ENCODE measurements at places on chromosomes 1 and 21.

DNA sequence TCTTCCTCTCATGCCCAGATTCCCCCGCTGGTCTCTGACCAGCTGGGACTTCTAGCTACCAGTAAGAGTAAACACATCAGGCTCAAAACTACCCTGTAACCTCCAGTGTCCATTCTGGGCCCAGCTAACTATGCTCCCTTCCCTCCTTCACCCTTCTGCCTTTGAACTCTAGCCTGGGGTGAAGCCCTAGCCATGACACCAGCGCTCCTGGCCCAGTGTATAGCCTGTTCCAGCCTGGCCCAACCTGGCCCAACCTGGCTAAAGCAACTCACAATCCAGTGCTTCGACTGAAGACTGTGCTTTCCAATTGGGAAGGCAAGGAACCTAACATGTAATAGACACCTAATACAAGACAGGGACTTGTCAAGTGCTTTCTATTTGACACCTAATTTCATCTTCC is 27.6 kb downstream of the CSMD2 start:
- no peak for DNase-seq

DNA sequence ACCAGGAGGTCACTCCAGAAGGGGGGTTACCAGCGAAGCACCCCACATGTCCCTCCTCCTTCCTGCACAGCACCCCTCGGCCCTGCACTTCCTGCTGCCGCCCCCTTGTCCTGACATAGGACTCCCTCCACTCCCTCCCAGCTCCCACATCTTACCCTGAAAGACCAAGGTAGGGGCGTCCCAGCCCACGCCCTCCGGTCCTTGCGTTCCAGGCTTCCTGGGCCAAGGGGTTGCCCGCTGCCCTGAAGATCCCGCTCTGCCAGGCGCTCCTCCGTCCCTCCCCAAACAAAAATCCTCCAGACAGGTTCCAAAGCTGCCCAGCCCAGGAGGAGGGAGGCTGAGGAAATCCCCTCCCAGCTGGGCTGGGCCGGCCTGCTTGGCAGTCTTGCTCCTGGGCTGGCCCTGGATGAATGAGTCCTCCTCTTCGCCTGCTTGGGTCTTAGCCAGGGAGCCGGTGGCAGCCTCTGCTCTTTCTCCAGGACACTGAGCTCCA is at the start of gene RHBDL2:
TSS of gene RHBDL2 (minus strand) at position 304 of the 493 bp plus-strand sequence. CDS start 22,618 bp downstream, outside the sequence.
- DNase-seq: no peak

GRCh38 chr1:1115136-1115785 is 628 bp downstream of the C1orf159 start:
- no peak for DNase-seq

- no peak for DNase-seq
Observed at GRCh38 chr1:33082575-33083108, 1.7 kb downstream of the AZIN2 start.

- no peak for DNase-seq
Observed at GRCh38 chr21:44353191-44353970, at the start of gene TRPM2. Gene TRPM2, plus strand, starts transcription at chr21:44353621. Its CDS starts 80 bp downstream, at chr21:44353701.

DNA sequence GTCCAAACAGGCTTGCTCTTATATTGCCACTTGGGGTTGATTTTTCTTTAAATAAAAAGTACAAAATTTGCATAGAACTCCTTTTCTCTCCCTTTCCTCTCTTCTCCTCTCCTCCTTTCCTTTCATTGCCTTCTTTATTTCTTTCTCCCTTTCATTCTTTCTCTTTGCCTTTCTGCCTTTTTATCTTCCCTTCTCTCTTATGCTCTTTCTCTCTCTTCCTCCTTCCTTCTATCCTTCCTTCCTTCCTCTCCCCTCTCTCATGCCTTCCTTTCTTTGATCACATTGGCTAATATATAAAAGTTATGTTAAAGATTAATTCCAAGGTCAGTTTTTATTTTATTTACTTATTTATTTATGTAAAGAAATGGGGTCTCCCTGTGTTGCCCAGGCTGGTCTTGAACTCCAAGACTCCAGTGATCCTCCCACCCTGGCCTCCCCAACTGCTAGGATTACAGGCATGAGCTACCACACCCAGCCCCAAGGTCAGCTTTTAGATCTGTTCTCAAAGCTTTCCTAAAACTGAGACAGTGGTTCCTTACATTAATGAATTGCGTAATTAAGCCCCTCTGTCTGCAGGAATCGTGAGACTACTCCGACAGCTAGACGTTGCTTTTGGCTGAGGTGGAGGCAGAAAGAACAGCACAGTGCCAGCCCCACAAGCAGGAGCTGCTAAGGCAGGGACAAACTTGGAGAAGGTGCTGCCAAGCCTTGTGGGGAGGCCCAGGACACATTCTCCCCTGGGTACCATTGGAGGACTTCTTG is 361.9 kb downstream of the SIPA1L2 start:
- DNase-seq: no peak

DNA sequence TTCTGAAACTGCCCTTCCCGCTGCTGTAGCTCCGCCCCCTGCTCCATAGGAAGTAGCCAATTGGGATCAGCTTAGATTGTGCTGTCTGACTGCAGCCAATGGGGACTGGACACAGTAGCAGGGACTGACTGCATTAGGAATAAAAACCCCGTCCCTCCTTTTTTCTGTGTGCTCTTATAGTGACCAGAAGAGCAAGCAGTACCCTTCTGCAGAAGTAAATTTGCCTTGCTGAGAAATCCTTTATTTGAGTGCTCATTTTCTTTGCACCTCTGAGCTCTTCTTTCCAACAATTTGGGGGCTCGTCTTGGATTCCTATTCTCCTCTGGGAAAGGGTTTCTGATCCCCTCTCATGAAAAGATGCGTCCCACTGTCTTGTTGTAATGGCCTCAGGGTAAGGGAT is 16.2 kb downstream of the OR2L13 start:
- no peak for DNase-seq

GRCh38 chr1:183992424-183992823 is 45.1 kb downstream of the COLGALT2 start:
- no peak for DNase-seq

- DNase-seq: no peak
Observed at GRCh38 chr1:171116676-171117075, 26.0 kb downstream of the FMO3 start.

GRCh38 chr1:5119366-5120234 is 465.2 kb downstream of the AJAP1 start:
- no peak for DNase-seq

DNA sequence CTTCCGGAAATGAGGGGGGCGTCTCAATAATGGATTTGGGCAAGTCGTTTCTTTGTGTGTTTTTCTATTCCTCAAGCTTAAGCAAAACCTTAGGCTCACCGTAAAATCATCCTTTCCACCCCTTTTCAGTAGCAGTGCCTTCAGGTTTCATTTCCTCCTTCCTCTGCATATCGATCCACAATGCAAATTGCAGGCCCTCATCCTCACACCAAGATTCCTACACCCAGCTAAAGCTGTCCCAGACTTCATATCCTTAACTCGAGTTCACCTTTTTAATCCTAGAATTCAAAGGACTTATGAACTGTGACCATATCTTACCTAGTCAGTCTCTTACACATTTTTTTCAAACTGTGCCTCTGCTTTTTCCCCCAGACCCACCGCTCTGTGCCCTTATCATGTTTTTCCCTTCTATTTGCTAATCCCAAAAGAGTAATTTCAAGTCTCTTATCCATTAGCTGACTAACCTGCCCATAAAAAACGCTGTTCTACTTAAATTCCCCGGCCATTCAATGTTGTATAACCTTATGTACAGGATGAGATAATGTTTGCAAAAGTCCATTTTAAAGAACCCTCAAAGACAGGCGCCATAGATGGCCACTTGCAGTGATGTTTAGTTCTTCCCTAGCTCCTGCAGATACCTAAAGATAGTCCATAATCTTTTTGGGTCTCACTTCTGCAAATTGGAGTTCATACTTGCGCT is 1.5 kb downstream of the AKIRIN1 start:
- no peak for DNase-seq

DNA sequence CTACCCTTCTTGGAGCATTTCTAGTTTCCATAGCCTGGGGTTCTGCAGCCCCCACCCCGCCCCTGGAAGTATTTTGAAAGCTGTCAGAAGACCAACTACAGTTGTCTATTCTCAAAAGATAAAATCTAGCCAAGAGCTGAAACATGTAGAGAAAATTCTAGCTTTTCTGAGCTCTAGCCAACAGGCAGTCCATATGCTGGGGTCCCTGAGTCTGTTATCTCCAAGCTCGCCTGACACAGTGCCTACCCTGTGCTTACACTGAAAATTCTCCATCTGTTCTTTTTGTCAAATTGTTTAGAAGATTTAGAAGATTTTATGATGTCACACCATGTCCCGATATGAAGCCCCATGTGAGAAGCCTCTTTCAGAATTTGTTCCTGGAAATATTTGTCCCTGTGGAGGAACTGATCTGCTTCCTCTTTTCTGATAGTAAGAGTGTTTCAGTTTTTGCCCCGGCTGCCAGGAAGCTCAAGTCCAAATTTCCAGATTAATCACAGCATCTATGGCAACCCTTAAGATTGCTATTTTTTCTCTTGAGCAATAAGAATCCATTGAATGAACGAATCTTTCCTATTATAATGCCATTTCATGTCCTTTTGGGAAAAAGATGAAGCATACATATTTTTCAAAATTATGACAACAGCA is 23.7 kb upstream of the CSF3R start:
- DNase-seq: no peak

DNA sequence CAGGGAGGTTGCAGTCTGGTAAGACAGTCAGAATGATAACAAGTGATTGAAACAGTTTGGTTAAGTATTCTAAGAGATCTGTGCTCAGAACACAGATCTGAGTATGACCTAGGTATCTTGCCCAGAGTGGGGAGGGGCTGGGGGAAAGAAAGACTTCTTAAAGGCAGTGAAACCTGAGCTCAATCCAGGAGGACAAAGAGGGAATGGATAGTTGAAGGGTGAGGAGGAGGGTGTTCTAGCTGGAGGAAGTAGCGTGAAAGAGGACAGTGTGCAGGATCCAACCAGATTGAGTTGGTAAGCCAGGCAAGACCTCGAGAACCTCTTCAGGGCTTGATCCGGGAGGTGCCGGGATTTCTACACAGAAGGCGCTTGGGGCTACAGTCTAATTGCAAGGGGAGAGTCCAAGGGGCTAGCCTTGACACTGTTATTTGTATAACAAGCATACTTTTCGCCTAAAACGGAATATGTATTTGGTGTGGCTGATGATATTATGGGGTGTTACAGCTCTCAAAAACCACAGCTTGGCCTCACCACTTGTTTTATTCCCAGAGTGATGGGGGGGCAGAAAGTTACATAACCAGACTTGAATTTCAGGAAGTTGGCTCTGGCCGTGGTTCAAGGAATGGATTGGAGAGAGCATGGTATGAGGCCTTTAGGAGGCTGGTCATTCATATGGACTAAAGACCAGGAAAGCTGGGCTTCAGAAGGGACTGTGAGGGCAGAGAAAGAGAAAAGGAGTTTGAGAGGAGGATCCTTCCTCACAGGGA is 19.1 kb downstream of the RCSD1 start:
- no peak for DNase-seq

DNA sequence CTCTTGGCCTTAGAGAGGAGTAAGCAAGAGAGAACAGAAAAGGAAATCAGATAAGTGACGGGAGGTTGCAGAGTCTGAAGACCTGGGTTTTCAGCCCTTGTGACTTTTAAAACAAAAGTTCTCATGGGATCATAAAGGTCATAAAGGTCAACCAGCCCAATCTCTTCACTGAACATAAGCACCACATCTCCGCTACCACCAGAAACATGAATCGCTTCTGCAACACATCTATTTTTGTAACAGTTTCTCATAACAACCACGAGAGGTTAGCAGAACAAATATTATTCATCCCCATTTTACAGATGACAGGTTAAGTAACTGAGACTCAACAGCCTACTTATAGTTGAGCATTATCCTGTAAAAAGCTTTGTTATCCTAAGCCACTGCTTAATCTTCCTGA is 5.9 kb downstream of the TRAPPC3 start:
- no peak for DNase-seq

DNA sequence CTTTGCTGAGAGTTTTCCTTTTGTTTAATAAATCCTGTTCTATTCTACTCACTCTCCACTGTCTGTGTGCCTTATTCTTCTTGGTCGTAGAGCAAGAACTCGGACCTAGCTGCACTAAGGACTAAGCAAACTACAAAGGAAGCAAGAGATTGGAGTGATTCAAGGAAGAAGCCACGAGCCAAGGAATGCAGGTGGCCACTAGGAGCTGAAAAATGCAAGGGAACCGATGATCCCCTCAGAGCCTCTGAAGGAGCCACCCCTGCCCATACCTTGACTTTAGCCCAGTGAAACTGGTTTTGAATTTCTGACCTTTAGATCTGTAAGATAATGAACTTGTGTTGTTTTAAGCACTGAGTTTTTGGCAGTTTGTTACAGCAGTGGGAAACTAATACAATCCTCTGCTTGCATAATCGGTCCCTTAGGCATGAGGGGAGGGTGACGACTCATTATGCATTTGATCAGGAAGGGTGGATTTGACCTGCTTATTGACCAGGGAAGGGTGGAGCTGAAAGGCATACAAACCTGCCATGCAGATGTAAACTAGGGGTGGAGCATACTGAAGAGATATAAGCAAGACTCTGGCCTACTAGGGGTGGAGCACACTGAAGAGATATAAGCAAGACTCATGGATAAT is 6.2 kb upstream of the CA6 start:
- DNase-seq: no peak

Data from CD8-positive, alpha-beta T cell (primary cell).